ENCODE measurements at places on chromosomes 3 and 15. TPM values are rescaled to one million over a fixed set of nuclear protein-coding genes. Genes with fewer than 3 reads are reported as not detected.

HHLA2 gene
- 0.12 TPM for polyA plus RNA-seq

AMOTL2 gene
- polyA plus RNA-seq = 28.7 TPM

CCDC13 gene
- polyA plus RNA-seq = 1.6 TPM

CFAP44 gene
- 9.0 TPM for polyA plus RNA-seq

MASP1 gene
- polyA plus RNA-seq = 2.2 TPM

SLC6A11 gene
- 0.05 TPM for polyA plus RNA-seq

CD96 gene
- polyA plus RNA-seq = 0.41 TPM

RUVBL1 gene
- polyA plus RNA-seq = 16.3 TPM

TMPRSS7 gene
- polyA plus RNA-seq = not detected

DNA sequence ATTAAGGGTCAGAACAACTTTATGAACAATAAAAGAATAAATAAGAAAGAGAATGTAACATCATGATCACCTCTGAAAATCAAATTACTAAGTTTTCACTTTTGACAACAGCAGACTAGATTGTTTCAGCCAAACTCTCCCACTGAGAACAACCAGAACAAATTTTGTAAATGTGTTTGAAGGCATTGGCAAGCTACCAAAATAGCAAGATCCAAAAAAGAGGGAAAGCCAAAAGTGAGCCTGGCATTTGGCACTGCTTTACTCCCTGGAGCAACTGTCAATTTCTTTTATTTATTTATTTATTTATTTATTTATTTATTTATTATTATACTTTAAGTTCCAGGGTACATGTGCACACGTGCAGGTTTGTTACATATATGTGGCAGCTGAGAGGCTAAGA is 67.2 kb downstream of the CFAP44 start:
- no peak for DNase-seq

GRCh38 chr3:27049792-27050191 is 319.4 kb downstream of the NEK10 start:
- DNase-seq = no peak

DNA sequence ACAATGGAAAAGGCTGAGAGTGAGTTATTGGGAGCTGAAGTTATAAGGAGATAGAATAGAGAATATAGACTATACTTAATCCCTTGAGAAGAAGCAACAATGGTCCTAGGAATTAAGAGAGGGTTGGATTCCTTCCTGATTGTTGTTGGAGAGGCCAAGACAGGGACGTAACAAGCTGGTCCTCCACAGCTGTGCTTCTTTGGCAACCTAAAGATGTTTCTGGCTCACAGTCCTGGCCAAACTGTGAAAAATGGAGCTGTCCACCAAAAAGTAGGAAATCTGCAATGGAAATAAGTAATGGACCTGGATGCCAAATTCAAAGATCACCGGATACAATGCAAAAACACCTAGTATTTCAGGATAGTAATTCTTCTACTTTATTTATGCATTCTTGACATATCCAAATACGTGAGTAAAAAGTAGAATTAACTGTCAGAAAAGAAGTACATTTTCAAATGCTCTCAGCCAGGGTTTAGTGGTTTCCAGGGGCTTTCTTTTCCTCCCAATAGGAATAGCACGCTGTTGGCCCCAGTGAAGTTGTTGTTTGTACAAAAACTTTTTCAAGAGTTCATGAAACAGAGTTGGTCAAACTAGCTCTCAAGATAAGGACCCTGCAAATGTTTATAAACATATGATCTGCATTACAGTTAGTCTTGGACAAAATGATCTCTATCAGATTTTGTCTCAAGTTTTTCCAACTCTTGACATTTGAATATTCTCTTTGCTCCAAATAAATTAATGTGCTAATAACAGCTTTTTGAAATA is 28.3 kb downstream of the CERS3 start:
- no peak for DNase-seq

- no peak for DNase-seq
Measured at GRCh38 chr3:11274566-11275142, 2.5 kb downstream of the ATG7 start.

- no peak for DNase-seq
Measured at GRCh38 chr15:50415752-50416404, 8.3 kb upstream of the USP8 start.

- DNase-seq = no peak
Measured at GRCh38 chr3:113136071-113136470, 75.3 kb upstream of the BOC start.

DNA sequence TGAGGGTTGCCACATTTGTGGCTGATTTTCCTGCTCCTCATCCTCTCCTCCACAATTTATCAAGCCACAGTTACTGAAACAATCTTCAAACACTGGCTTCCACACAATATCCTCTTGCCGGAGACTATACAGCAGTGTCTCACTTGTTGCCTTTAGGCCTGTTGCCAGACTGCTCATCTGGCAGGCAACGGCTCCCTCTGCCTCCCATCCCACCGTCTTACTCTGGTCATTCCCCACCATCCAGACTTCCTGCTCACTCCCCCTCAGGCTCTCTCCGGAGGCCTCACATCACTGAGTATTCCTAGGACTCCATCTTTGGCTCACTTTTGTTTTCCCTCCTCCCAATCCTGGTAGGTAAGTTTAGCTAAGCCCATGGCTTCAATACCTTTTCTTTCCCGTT is 301.9 kb downstream of the IL20RB start:
- DNase-seq = peak; percentile 15

GRCh38 chr3:101879623-101880284 is 30.4 kb downstream of the NFKBIZ start:
- DNase-seq = no peak

GRCh38 chr3:128254066-128254590 is 100.8 kb downstream of the EEFSEC start:
- DNase-seq = no peak

DNA sequence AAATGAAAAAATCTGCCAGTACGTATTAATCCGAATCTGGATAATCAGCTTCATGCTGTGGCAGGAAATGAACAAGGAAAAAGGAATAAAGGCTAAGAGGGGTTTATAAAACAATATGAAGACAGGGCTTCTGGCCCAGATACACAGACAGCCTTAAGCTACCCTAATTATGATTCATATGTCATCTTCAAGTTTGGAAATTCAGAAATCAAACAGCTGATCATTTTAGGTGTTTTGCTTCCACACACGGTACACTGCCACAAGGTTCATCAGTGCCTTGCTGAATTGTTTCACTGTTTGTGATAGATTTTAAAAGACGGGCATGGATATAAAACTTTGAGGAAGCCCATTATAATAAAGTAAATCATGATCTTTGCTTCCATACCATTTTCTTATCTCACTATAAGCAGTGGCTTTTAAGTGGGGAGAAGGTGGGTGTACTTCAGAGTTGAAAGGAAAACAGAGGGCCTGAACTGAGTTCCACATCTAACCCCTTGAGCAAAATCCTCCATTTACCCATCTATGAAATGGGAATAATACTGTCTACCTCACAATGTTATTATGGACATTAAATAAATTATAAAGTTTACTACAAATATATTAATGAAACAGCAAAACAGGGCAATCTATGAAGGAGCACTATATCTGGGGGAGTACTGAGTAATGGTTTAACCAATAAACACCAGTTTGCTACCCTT is 15.7 kb downstream of the GTPBP8 start:
- no peak for DNase-seq

DNA sequence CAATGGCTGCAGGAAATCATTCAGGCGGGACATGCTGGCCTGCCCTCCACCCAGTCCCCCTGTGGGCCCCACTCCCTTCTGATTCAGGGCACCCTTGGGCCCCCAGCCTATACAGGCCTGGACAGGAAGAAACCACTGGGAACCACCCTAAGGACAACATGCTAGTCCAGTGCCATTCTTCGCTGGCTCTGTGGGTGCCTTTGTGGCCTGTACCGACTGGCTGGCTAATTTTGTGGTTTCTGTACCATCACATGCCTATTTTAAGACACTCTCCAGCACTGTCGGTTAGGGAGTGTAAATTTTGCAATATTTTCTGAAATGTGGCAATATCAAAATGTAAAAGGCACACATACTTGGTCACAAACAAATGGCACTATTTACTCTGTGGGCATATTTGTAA is 61.4 kb upstream of the POLG start:
- DNase-seq = no peak

- peak; percentile 30 for DNase-seq
Measured at GRCh38 chr15:47331829-47332393, 385.4 kb upstream of the SEMA6D start.

DNA sequence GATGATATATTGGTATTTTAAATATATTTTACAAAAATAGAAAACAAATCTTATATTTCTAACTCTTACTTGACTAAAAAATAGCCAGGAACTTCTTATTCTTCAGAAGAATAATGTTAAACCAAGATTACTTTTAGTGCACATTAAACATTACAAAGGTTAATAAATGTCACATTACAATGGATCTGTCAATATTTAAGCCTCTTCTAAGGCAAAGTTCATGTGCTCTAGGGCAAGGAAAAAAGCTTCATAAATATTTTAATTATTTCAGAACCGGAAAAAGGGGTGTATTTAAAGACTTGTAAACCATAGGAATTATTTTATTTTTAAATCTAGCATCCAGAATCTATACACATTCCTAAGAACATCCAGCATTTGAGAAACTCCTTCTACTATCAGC is 166.9 kb upstream of the ROBO2 start:
- no peak for DNase-seq

DNA sequence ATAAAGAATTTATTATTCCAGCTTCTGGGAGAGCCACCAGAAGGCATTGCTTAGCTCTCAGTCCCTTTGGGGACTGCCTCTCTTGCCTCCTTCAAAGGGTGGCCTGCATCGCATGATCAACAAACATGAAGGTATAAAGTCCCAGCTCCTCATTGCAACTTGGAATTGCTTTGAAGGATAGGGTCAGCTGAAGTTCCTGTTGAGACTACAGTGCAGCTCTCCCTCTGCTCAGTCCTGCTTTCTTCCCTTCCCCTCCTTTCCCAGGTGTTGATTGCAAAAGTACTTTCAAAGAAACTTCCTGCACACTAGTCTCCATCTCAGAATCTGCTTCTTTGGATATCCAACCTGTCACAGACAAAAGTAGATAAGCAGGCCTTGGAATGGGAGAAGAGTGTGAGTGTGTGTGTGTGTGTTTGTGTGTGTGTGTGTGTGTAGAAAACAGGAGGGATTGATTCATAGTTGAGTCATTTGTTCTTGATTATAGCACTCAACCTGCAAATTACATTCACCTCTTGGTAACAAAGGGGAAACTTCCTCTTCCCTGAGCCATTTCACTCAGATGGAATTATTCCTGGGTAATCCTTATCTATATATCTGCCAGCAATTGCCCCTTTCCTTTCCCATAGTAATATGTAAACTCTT is 13.7 kb downstream of the CCR8 start:
- no peak for DNase-seq

DNA sequence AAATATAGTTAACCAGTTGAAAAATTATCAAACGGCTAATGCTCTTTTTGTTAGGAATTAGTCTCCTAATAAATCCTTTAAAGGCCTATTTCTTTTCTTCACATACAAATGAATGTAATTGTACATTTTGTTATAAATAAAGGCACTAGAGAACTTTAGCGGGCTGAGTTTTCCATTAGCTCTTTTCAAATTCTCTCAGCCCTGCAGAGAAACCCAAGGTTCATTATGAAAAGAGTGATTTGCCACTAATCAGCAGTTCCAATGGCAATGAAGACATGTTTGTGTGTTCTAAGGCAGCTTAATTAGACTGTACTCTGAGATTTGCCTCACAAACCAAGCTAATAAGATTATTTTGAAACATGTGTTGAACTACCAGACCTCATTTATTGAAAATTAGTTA is 64.6 kb upstream of the P2RY1 start:
- DNase-seq = no peak

DNA sequence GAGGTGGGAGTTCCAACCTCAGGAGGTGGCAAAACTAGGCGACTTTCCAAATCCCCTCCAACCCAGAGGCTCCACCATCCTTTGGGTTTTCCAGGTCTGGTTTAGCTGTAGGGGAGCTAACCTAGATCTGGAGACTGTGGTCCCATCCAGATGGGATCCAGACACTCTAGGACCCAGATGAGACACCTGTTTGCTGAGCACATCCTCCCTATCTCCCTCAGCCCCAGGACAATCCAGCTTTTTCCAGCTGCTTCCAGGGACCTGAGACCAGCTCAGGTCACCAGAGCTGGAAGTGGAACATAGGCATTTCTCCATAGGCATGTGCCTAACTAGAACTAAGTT is 18.2 kb downstream of the CRTAP start:
- DNase-seq = no peak

- no peak for DNase-seq
Measured at GRCh38 chr15:42918047-42918446, 2.5 kb downstream of the TTBK2 start.

- DNase-seq = no peak
Measured at GRCh38 chr3:135896613-135897012, 68.9 kb upstream of the PPP2R3A start.

DNA sequence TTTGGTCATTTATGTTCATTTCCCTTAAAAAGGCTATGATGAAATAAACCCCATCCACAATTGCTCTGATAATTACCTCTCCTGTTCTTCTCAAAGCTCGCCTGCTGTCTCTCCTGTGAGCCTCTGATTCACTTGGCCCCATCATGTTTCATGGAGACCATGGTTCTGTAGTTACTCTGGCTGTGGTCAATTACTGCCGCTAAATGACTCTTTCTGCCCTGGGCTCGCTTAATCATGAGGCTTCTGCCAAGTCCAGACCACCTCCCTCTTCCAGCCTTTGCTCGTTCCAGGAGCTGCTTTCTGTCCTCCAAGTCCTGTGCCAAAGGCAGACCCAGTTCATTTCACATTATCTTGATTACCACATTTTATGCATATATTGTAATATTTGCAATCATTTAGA is 91.9 kb downstream of the THSD4 start:
- no peak for DNase-seq

DNA sequence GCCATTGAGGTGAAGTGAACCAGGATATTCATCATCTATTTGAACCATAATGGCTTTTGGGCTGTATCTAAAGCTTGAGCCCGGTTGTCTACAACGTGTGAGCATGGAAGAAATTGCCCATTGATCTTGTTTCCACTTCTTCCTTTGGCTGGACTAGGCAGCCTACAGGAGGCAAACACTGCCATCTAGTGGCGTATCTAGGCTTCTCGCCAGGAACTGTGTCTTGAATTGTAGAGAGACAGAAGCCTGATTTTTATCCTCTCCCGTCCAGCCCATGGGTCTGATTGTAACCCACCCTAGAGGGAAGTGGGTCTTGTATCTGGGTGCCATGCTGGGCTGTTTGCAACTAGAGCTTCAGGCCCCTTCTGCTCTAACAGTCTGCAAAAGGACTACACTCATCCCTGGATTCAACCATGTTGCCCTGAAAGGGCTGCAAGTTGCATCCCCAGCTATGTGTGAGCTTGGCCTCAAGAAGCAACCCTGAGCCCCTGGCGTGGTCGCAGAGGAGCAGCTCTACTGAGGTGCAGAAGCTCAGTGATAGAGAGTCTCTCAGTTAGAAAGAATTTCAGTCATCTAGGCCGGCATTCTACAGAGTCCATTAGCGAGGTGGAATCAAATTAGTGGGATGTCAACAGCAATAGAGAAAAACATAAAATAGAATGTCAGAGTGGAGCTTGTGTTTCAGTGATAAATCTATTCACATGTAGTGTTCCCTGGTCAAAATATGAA is 170.2 kb upstream of the UMPS start:
- peak; percentile 75 for DNase-seq

- no peak for DNase-seq
Measured at GRCh38 chr3:96491023-96491422, 323.4 kb upstream of the EPHA6 start.

Measured in ovary (tissue), 10 donors.